Fibroblast of villous mesenchyme (primary cell): ENCODE measurements at places on chromosomes 12 and 14. TPM values are rescaled to one million over a fixed set of nuclear protein-coding genes. Genes with fewer than 3 reads are reported as not detected.

The ALDH6A1 gene
- total RNA-seq = 10.6 and 16.0 TPM in 2 replicates

DNA sequence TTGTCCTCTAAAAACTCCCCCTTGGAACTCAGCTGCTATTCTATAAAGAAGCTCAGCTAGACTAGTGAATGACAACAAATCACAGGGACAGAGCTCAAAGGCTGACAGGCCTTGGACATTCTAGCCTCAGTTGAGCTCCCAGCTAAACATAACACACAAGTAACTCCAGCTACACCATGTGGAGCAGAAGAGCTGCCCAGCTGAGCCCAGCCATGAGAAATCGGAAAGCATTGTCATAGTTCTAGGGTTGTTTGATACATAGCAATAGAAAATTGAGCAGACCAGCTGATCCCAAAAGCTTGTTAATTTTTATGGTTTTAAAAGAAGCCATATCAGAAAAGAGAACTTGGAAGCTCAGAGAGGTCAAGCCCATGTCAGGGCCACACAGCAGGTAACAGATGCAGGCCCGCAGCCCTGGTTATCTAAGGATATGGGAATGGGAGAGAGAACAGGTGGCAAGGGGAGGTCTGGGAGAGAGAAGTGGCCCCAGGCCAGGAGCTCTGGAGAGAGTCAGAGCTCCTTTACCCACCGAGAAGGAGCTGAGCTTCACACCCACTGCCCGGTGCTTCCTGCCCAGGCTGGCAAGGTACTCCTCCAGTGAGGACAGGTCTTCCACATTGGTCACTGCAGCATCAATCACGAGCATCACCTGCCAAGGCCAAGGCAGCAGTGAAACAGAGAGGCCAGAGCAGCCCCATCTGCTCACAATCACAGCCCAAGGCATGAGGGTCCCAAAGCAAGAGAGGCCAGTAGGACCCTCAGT lies 2.9 kb downstream of the NGB start:
- no peak for DNase-seq

DNA sequence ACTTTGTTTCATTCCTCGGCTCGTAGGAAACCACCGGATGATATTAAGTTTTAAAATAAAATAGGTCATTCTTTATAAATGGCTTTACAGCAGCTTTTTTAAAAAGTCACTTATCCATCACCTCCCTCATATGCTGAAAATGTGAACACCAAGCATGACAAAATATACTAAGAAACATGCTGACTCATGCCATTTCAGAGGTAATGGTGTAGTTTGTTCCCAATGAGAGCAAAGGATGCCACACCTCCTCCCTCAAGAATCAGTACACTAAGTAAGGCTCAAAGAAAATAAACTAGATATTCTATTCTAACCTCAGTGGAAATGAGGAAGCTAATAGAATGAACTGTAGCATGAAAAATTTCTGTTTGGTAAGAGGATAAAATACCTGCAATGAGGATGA lies 5.5 kb upstream of the DIO2 start:
- DNase-seq = no peak

The DCN gene
- total RNA-seq = 125 and 258 TPM in 2 replicates

The LMNTD1 gene
- not detected in 2 replicates for total RNA-seq

GRCh38 chr14:102911991-102912761 lies 10.3 kb upstream of the AMN start:
- DNase-seq = no peak
